ENCODE measurements at places on chromosomes 4 and X.

DNA sequence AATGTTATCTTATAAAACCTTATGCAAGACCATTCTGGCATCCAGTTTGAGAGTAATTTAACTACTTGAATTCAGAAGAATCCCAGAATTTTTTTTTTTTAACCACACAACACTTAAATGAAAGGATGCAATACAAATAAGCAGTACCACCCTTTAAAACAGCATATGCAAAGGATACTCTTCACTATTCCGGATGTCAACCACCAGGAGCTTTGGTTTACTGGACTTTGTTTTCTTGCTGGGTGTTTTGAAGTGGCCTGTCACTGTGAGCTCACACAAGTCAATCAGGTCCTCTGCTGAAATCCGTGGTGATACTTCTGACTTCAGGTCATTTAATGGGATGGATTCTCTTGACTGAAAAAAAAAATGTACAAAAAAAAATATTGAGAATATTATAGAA lies 200.0 kb downstream of the TBCK start:
- DNase-seq: no peak

GRCh38 chr4:7705062-7705461 lies 234.6 kb downstream of the AFAP1 start:
- DNase-seq: no peak

DNA sequence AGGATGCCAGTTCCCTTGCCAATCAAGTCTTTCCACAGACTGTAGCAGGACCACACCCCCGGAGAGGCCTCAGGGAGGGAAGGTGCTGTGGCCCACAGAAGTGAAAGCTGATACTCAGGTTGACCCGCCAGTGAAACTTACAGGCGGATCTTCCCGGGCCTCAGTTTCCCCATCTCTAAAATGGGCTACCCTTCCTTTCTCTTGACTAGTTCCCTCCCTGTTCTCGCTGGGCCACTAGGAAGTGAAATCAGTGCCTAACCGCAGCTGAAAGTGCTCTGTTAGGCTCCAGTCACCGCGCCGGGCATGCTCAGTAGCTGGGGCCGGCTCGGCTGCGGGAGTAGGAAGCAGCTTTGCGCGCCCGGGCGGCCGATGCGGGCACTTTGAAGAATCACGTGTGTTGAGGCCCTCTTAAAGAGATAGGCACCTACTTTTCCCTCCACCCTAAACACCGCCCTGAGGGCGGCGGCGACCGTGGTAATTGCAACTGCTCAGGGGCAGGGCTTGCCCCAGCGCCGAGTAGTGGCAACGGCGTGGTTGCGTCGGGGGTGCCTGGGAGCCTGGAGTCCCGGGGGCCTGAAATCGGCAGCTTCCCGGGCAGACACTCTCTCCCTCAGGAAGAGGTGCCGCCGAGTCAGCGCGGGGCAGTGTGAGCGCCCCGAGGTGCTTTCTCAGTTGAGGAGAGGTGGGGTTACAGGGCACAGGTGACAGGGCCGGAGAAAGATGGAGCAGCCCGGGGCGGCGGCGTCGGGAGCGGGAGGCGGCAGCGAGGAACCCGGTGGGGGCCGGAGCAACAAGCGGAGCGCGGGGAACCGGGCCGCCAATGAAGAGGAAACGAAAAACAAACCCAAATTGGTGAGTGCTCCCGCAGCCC lies at the start of gene DIAPH2:
DIAPH2 (plus strand) TSS at position 504 of the 871 bp plus-strand sequence.
- peak; percentile 67 for DNase-seq

GRCh38 chr4:138222046-138222445 lies 20.1 kb downstream of the SLC7A11 start:
- no peak for DNase-seq

GRCh38 chr4:120736312-120736711 lies 186.2 kb downstream of the PRDM5 start:
- no peak for DNase-seq

GRCh38 chr4:77454858-77455257 lies 150.8 kb upstream of the CXCL13 start:
- no peak for DNase-seq

- no peak for DNase-seq
These were observed 359.2 kb downstream of the FBXW7 start for GRCh38 chr4:152176627-152177214.

DNA sequence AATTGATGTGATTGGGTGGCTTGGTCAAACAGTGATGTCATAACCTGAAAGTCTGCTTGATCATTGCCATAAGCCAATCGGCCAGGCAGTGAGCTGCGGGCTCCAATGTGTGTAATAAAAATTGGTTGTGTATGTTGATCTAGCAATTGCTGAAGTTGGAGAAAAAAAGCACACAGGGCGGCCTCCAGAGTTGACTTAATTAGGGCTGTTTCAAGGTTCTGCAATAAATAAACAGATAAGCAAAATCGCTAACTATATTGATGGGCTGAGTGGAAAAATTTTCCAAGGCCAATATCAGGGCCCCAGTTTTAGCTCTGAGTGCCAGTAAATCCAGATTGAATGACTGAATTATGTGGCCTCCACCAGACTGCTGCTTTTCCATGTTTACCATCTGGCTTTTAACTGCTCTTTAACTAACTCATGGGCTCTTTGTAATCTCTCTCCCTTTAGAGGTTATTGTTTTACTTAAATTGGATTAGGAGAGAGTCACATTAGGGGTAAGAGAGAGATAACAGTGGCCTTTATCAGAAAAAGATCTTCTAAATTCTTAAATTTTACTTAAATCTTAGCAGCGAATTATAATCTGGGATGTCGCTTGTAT lies 160.6 kb upstream of the WDFY3 start:
- DNase-seq: no peak

DNA sequence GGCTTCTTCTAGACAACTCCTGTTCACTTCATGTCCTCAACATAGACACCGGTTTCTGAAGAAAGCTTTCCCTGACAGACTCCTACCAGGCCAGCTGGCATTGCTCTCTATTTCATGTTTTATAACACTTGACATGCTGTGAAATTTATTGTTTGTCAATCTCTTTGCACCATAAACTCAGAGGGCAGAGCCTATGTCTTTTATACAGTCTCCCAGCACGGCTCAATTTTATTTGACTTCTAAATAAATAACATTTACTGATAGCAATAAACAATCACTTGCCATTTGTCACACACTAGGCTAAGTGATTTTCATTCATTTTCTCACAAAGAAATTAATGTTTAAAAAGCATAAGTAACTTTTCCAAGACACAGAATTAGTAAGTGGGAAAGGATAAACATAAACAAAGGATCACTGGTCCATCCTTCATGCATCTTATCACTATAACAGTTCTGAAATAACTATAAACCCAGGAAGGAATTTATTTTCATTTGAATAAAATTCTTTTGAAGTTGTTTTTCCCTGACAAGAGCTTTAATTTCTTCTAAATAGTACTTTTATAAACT lies 577.6 kb downstream of the TECRL start:
- no peak for DNase-seq

DNA sequence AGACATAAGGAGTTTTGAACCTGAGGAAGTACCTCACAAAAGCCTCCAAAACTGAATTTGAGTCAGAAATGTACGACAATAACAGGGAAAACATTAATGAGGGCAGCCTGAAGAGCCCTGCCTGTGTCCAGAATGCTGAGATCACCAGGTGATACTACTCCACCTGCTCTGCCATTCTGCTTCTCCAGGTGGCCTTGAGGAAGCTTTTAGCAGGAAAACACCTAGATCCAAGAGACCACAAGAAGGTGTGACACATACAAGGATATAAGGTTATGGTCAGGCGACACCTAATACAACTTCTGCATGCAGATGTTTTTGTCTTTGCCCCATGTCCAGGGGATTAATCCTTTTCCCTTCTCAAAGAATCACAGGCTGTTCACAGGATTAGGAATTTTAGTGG lies 15.3 kb downstream of the SOWAHB start:
- DNase-seq: no peak

DNA sequence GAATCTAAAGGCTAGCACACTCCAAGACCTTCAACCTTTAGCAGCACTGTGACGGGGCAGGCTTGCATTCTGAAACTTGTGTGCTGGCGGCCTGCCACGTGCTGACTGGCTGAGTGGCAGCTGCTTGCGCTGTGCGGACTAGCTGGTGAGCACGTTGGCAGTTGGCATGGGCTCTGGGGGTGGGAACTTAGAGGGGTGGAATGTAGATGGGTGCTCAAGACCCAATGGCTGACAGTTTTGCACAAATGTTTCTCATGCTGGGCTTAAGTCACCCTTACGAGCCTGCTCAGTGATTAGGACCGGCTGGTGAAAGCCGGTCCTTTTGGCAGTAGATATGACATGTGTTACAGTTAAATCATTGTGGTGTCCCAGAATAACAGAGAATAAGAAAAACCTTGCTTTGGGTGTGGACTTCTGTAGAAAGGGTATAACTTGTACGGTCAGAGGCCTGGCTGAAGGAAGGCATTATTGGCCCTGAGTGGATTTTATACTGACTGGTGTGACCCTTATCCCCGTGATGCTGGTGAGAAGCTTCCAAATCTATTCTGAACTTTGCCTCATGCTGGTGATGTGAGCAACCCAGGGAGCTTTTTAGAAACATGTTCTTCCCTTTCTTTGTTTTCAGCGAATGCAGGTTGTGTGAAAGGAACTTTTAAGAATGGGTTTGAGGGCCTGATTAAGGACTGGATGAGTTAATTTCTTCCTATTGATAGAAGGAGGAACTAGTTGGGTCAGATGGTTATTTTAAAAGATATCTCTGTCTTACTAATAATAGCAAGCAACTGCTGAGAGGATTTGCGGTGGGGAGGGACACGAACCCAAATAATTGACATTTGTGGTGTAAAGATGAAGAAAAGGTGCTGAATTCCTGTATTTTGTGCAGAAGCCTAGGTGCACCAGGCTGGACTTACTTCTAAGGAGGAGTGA lies 107.4 kb upstream of the SLC4A4 start:
- no peak for DNase-seq

GRCh38 chr4:152094970-152095700 lies 334.3 kb upstream of the GATB start:
- DNase-seq: no peak

- no peak for DNase-seq
These were observed 52.1 kb downstream of the LEF1 start for GRCh38 chr4:108116423-108117168.

- no peak for DNase-seq
These were observed 572.3 kb downstream of the RAB28 start for GRCh38 chr4:12911750-12912358.

- DNase-seq: no peak
These were observed 162.3 kb upstream of the SMIM31 start for GRCh38 chr4:164591666-164592065.

- no peak for DNase-seq
These were observed 28.6 kb upstream of the TAF9B start for GRCh38 chrX:78168065-78168464.

Data from T-helper 22 cell (primary cell).